Endodermal cell (in vitro differentiated cells): ENCODE measurements at places on chromosomes 5 and 9.

- no peak for DNase-seq
These were observed 31.5 kb downstream of the KLF9 start for GRCh38 chr9:70382709-70383605.

DNA sequence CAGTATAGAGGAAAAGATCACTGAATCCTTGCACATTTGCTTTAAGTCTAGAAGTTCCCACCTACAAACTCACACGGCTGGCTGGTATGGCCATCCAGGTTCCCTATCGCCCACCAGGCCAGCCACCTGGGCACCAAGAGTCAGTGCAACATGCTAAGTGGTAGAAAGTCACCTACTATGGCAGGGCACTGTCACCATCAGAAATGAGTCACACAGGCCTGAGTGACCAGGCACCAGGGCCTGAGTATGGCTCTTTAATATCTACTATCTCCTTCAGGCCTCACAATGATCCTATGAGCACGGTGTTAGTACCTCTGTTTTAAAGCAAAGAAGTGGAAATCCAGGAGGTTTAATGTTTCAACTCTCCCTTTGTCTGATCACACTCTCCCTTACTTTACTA, 156.2 kb downstream of the CDK5RAP2 start:
- no peak for DNase-seq

DNA sequence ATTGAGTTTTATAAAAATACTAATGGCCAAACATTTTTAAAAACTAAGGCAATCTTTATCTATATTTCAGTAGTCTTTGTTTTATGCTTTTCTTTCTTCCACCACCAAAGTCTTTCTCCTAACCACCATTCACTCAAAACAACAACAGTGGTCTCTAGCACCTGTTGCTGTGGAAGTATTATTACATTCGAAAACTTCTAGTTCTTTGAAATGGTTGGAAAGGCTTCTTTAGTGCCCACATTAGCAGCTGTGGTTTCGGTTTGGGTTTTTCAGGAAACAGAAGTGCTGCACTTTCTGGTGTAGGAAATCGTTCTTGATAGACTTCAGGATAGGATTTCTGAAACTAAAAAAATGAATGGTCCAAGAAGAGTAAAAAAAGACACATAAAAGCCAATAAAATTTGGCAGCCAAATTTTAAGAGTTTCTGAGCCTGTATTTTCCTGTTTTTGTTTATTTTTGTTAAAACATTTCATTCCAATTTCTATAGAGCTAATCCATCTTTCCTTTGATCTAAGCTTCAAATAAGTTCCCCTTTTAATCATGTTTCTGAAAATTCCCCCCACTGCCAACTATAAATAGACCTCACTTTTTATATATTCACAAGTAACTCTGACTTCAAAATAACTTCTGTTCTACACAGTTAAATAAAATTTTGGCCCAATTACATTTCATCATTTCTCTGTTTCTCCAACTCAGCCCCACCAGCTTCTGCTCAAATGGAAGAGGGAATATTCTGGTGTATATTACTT, 102.2 kb downstream of the DEPDC1B start:
- DNase-seq = no peak

DNA sequence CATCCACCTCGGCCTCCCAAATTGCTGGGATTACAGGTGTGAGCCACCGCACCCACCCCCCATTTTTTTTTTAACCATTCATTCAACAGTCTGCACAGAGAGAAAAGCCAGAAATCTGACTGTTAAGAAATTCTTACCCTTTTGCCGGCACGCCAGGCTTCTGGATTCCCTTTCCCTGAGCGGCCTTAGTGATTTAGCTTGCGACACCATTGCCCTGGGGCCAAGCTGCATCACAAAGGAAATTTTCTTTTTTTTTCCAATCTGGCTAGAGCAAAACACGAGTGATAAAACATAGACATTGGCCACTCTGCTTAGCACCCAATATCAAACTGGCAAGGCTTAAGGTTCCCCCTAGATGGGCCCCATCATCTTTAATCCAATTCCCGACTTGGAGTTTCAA, 21.2 kb upstream of the ATOSB start:
- DNase-seq = no peak

- DNase-seq = no peak
These were observed 388.0 kb downstream of the ACTL7B start for GRCh38 chr9:108467653-108468324.

DNA sequence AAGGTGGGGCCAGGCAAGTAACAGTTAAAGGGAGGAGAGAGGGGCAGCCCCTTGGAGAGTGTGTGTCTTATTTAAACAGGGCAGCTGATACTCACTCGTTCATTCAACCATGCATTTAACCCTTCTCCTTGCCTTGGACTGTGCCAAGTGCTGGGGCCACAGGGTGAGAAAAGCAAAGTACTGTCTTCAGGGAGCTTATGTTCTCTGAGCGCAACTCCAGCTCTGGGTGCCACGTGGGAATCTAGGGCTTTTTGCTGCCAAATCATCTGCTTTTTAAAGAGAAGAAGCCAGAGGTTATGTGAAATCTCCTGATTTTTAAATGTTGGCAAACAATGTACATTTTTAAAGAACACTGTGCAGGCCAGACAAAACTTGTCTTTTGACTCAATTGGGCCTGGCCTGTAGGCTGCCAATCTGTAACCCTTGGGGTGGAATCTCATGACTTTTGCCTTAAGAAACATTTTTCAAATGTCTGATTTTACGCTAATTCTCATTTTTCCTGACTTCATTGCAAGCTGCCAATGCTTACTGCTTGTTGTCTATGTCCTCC, 157.8 kb downstream of the NTRK2 start:
- DNase-seq = no peak
